ENCODE measurements at places on chromosomes 7 and 10. TPM values are rescaled to one million over a fixed set of nuclear protein-coding genes. Genes with fewer than 3 reads are reported as not detected.

GRCh38 chr10:76036111-76036940 is 604.9 kb downstream of the LRMDA start:
- DNase-seq, result peak; percentile 76

Gene PITRM1
- total RNA-seq, result 34.7 TPM

Gene RARRES2
- total RNA-seq, result 62.1 TPM

DNA sequence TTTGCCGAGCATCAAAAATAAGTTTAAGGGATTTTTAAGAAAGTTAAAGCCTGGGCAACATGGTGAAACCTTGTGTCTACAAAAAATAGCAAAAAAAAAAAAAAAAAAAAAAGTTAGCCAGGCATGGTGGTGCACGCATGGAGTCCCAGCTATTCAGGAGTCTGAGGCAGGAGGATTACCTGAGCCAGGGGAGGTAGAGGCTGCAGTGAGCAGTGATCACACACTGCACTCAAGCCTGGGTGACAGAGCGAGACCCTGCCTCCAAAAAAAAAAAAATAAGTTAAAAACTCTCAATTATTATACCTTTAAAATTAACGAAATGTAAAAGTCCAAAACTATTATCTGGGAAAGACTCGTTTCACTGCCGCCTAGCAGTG is 35.0 kb upstream of the DAGLB start:
- DNase-seq, result no peak

DNA sequence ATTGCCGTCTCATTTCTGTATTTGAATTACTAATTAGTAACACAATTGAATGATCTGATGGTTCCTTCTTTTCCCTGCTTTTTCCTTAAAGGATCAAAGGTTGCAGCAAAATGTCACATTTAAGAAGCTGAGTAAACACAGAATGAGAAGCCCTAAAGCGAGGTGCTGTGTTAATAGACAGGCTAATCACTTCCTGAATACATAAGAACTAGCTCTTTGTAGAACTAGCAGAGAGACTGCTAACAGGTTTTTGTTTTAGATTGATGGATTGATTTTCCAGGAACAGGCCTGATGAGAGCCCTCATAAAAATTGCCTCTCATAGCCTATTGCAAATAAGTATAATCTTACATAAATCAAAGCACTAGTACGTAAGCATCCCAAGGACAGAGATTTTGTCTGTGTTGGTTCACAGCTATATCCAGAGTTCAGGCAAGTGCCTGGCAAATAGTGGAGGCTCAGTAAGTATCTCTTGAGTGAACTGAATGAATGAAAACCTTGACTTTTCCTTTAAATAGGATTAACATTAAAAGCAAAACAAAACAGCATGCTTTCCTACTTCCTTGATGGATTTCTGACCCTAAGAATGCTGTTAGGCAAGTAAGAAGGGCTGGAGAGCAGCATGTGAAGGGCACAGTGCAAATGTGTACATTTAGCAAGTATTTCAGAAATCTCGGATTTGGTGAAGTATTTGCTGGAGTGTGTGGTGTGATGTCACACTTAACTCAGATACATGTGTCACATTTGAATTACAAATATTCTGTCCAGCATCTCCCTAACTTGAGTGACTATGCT is 3.3 kb downstream of the TMEM229A start:
- DNase-seq, result no peak

DNA sequence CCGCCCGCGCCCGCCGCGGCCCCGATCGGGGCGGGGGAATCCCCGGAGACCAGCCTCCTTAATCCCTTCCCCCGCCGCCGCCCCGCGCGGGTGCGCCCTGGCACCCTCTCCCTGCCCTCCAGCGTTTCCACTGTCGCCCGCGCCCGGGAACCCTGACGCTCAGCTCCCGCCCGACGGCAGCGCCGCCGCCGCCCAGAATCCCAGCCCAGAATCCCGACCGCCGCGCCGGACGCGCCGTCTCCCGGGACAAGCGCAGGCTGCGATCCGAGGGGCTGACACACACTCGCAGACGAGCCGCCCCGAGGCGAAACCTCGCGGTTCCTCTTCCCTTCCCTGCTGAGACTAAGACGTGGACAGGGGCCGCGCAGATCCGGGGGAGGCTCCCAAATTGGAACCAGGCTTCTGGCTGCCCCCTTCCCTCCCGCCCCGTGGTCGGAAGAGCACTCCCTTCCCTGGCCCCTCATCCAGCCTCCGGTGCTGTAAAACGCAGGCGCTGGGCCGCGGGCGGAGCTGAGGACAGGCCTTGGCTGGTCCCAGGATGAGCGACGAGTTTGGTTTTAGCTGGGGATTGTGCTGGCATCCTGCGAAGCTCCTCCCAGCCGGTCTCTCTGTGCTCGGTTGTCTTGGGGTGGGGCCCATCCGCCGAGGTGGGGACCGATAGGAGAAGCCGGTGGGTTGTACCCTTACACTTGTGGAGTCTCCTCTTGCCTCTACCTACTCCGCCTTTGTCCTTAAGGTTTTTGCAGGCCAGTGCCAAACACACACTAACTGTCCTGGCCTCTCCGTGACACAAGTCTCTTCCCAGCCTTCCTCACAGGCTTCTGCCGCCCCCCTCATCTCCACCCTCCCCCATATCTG is 1.1 kb downstream of the MARVELD1 start:
- DNase-seq, result peak; percentile 94

Data from umbilical cord (tissue), 2 donors.